ENCODE measurements at places on chromosomes 1 and 21.

DNA sequence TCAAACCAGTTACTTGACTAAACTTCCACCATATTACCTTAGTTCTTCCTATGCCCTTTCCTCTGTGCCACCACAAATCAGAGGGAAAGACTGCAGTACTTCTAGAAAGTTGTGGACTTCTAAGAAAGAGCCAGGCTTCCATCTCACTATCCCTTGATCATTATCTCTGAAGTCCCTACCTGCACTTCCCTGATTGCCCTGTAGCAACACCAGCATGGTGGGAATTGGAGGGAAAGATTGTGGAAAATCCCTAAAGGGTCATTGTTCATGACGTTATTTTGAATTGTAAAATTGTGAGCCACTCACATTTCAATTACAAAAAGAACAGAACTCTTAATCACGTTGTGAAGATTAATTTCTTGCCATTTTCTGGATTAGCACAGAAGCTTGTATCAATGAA, 23.4 kb upstream of the KIAA1614 start:
- no peak overlapping the region for H3K4me3 ChIP-seq
- no peaks in the 10 kb centered on the region for H3K27me3 ChIP-seq
- no peak overlapping the region for H3K27ac ChIP-seq

DNA sequence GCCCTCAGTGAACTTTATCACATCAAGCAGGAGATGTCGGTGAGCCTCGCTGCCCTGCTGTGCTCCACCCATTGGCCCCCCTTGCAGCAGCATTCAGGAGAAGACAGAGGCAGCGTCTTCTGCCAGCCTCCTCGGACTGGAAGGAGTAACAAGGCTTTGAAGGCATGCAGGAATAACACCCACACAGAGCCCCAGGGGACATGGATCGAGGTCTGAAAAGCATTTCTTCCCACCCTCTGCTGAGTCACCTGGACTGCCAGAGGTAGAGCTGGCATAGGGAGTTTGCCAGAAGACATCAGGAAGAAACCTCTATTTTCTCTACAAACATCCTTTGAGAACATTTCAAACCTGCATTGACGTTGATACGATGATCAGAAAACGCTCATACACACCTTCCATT, 42.9 kb downstream of the COL18A1 start:
- peaks cover 66% of the 10 kb centered on the region for H3K36me3 ChIP-seq
- no peaks in the 10 kb centered on the region for H3K27me3 ChIP-seq

DNA sequence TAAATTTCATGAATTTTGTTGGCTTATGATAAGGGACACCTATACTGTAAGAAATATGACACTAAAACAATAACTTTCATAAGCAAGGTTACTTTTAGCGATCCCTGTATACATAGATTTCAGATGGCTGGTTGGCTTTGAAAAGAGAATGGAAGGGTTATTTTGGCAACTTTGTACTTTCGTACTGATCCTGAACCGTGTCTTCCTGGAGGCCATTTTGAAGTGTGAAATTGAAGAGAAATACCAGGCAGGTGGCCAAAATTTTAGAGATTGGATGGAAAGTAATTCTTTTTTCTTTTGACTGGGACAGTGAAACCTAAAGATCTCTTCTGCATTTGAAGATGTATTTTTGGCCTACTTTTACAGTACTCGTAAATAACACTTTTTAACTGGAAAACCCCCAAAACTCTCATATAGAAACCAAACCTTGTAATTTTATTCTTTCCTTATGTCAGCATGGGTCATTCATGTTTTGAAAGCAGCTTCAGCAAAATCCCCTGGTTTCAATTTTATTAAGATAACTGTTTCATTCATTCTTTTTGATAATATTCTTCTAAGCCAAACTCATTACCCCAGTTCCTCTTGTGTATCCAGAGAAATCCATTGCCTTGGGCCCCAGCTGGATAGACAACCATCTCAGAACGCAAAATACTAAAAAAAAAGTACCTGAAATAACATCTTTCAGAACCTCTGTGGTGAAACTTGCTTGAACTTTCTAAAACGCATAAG, 38.4 kb upstream of the ZNF281 start:
- no peaks in the 10 kb centered on the region for H3K27me3 ChIP-seq
- H3K36me3 ChIP-seq = no peaks in the 10 kb centered on the region
- no peak overlapping the region for H3K4me3 ChIP-seq
- no peak for DNase-seq
- H3K4me1 ChIP-seq = no peaks in the 10 kb centered on the region

DNA sequence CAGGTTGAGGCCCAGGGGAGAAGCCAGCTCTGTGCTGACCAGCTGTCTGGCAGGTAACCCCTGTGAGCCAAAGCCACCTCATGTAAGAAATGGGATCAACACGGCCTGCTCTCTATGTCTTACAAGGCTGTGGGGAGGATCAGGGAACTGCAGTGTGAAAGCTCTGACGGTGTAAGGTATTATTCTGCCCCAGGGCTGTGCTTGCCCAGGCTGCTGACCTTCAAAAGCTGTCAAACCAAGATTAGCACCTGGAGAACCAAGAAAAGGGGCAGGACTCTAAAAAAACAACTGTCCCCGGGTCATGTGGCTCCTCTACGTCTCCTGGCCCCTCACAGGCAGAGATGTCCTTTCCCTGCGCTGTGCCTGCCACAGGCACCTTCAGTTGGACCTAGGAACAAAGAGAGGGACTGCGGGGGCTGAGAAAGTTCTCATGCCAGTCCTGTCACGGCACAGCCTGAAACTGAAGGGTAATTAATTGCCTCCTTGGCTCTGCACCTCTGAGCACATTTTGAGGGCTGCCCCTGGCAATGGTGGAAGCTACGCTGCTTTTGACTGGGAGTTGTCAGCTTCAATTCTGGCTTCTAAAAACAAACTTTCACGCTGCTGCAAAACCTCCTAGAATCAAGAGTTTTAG, 77.6 kb downstream of the PGBD5 start:
- H3K4me3 ChIP-seq = no peak overlapping the region
- peaks cover 7% of the 10 kb centered on the region for H3K27me3 ChIP-seq
- no peak overlapping the region for H3K27ac ChIP-seq
- no peaks in the 10 kb centered on the region for H3K36me3 ChIP-seq

DNA sequence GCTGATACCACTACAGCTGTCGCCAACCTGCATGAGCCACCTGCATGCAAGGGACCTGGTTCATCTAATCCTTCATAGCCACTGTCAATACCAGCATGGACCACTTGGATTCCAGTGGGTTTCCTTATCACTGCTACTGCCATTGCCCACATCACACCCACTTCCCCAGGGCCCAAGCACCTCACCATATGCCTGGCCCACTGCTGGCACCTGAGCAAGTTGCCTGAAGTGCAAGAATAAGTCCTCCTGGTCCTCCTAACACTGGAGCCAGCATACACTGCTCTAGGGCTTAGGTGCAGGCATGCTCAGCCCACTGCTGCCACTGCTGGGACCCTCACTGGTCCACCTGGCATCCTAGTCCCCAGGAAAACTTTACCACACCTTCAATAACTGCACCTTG, 1136.8 kb upstream of the ADGRL4 start:
- no peaks in the 10 kb centered on the region for H3K4me1 ChIP-seq
- H3K36me3 ChIP-seq = peaks cover 2% of the 10 kb centered on the region
- H3K4me3 ChIP-seq = no peak overlapping the region
- DNase-seq = no peak

- H3K27me3 ChIP-seq = no peaks in the 10 kb centered on the region
- H3K4me1 ChIP-seq = no peaks in the 10 kb centered on the region
- no peak overlapping the region for H3K4me3 ChIP-seq
Observed at GRCh38 chr1:8251635-8252034, 66.3 kb upstream of the SLC45A1 start.

GRCh38 chr1:100404821-100405220, 52.5 kb downstream of the CDC14A start:
- no peaks in the 10 kb centered on the region for H3K27me3 ChIP-seq
- no peaks in the 10 kb centered on the region for H3K36me3 ChIP-seq
- no peak overlapping the region for H3K4me3 ChIP-seq
- no peaks in the 10 kb centered on the region for H3K4me1 ChIP-seq

- no peak for DNase-seq
- no peak overlapping the region for H3K27ac ChIP-seq
- H3K4me1 ChIP-seq = peaks cover 10% of the 10 kb centered on the region
- H3K36me3 ChIP-seq = peaks cover 3% of the 10 kb centered on the region
Observed at GRCh38 chr21:35020902-35021301, 28.2 kb downstream of the RUNX1 start.

- H3K4me1 ChIP-seq = peaks cover 2% of the 10 kb centered on the region
- DNase-seq = no peak
- no peaks in the 10 kb centered on the region for H3K36me3 ChIP-seq
- no peaks in the 10 kb centered on the region for H3K27me3 ChIP-seq
Observed at GRCh38 chr1:162985816-162986435, 83.2 kb upstream of the RGS4 start.

GRCh38 chr1:150280138-150280707, 2.1 kb upstream of the CIART start:
- no peaks in the 10 kb centered on the region for H3K27me3 ChIP-seq
- no peak overlapping the region for H3K4me3 ChIP-seq
- DNase-seq = no peak
- peaks cover 11% of the 10 kb centered on the region for H3K4me1 ChIP-seq
- H3K36me3 ChIP-seq = peaks cover 47% of the 10 kb centered on the region
- H3K27ac ChIP-seq = no peak overlapping the region

- H3K4me3 ChIP-seq = no peak overlapping the region
- H3K4me1 ChIP-seq = peaks cover 7% of the 10 kb centered on the region
- DNase-seq = no peak
- peaks cover 4% of the 10 kb centered on the region for H3K27me3 ChIP-seq
- no peak overlapping the region for H3K27ac ChIP-seq
Observed at GRCh38 chr21:43812957-43813655, 23.7 kb downstream of the RRP1 start.

DNA sequence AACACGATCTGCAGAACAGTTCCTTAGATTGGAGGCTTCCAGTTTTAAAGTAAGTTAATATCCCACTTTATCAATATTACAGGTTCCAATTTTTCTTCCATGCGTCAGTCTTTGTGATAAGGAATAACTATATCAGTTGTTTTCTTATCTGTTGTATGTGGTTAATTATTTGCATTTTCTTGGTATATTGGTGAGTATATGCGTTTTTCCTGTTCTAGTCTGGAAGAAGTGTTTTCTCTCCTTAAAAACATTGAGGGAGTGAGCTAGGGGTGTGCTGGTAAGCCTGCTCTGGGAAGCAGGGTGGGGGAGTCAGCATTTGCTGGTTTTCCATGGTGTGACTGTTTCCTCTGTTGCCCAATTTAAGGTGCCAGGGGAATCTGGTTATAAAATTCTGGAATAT, 50.2 kb upstream of the KIF1B start:
- H3K36me3 ChIP-seq = peaks cover 59% of the 10 kb centered on the region
- no peaks in the 10 kb centered on the region for H3K27me3 ChIP-seq
- H3K4me3 ChIP-seq = no peak overlapping the region
- no peaks in the 10 kb centered on the region for H3K4me1 ChIP-seq

DNA sequence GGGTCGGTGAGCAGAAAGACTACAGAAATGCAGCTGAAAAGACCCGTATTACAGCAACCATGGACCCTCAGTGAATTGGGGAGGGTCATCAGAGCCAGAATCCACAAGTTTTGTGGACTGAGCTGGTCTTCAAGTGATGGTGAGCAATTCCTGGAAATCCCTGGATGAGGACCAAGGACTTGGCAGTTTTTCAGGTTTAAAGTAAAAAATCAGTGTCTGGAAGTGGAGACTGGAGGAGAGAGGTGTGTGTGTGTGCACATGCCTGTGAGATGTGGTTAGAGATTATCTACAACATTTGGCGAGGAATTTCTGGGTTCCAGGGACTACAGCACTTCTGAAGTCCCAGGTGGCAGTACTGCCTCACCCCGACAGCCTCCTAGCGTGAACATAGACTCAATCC, 56.4 kb downstream of the KIRREL1 start:
- H3K27me3 ChIP-seq = no peaks in the 10 kb centered on the region
- H3K4me3 ChIP-seq = no peak overlapping the region
- H3K36me3 ChIP-seq = peaks cover 26% of the 10 kb centered on the region
- H3K4me1 ChIP-seq = peaks cover 25% of the 10 kb centered on the region
- no peak overlapping the region for H3K27ac ChIP-seq

DNA sequence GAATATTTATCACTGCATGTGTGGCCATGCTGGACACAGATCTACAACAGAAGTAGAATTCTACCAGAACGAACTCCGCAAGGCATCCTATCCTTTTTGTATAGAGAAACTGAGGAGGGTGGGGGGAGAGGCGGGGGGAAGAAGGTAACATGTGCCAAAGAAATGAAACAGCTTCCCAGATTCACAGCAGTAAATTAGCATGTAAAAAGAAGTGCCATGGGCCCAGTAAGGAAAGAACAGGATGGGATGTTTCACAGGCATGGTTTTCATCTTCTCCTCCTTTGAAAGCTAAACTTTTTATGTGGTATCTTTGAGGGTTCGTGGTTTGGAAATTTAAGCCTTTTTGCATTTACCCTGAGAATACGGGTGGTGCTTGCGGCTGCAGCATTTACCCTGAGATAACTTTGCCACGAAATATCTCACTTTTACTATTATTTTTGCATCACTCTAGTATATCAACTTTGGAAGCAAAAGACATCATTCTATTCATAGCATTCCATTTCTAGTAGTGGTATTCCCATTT, 168.9 kb downstream of the TPR start:
- H3K27ac ChIP-seq = no peak overlapping the region
- no peak overlapping the region for H3K4me3 ChIP-seq

DNA sequence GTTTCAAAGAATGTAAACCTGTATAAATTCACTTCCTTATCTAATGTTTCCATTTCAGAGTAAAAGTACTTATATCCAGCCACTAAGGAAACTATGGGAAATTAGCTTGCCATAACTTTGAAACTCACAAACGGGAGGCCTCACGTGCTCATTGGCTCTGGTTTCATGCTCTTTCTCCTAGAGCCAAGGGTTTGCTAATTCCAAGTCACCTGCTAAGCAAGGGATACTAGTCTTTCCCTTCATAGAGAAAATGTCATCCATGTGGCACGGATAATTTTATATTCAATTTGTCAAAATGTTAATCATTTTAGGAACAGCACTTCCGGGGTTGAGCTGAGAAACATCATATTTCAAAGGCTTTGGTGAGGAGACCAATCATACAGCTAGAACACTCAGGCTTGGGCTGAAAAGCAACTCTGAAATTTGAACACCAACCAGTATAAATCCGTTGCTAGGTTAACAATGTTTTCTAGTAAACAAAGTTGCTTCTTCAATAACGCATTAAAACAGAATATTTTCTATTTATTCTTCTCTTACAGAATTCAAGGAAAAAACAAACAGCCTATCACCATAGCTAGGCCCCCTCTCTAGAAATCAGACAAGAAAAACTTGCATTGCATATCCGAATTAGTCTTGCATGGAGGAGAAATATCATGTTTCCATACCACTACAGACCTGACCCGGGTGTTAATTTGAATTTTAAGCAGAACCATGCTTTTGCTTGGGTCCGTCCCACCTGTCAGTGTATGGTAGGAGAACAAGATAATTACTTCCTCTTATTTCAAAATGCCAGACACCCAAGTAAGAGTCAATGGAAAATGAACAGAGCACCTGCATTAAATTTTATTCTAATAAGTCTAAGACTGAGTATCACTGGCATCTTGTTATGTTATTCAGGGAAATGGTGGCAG, 196.1 kb upstream of the ESRRG start:
- H3K4me1 ChIP-seq = no peaks in the 10 kb centered on the region
- H3K27me3 ChIP-seq = no peaks in the 10 kb centered on the region
- H3K4me3 ChIP-seq = no peak overlapping the region
- no peak overlapping the region for H3K27ac ChIP-seq

- no peaks in the 10 kb centered on the region for H3K36me3 ChIP-seq
- peak; percentile 41 for DNase-seq
- H3K27ac ChIP-seq = no peak overlapping the region
- no peak overlapping the region for H3K4me3 ChIP-seq
Observed at GRCh38 chr1:81702079-81702715, 98.5 kb upstream of the ADGRL2 start.

- H3K27ac ChIP-seq = no peak overlapping the region
- H3K36me3 ChIP-seq = no peaks in the 10 kb centered on the region
- no peak overlapping the region for H3K4me3 ChIP-seq
- peaks cover 1% of the 10 kb centered on the region for H3K4me1 ChIP-seq
- H3K27me3 ChIP-seq = no peaks in the 10 kb centered on the region
Observed at GRCh38 chr1:186152620-186153239, 222.3 kb downstream of the TPR start.
